ENCODE measurements at places on chromosomes 2 and 18.

DNA sequence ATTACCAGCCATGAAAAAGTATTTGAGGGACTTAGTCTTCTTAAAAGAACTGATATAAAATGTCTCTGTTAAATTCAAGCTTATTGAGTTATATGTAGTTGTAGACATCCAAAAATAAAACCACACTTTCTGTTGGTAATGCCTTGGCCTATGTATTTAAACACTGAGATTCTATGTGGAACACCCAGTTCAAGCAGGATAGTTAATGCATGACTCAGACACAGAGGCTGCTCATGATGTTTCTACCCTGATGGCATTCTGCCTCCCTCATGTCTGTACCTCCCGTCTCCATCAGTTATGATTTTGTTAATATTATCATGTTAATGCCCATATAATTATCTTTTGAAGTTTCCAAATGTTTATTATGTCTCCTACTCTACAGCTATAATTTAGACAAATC is 164.5 kb downstream of the XIRP2 start:
- DNase-seq: no peak

- DNase-seq: no peak
Observed at GRCh38 chr2:126496493-126496892, 159.5 kb upstream of the GYPC start.

- no peak for DNase-seq
Observed at GRCh38 chr18:7725897-7726296, 158.8 kb downstream of the PTPRM start.

DNA sequence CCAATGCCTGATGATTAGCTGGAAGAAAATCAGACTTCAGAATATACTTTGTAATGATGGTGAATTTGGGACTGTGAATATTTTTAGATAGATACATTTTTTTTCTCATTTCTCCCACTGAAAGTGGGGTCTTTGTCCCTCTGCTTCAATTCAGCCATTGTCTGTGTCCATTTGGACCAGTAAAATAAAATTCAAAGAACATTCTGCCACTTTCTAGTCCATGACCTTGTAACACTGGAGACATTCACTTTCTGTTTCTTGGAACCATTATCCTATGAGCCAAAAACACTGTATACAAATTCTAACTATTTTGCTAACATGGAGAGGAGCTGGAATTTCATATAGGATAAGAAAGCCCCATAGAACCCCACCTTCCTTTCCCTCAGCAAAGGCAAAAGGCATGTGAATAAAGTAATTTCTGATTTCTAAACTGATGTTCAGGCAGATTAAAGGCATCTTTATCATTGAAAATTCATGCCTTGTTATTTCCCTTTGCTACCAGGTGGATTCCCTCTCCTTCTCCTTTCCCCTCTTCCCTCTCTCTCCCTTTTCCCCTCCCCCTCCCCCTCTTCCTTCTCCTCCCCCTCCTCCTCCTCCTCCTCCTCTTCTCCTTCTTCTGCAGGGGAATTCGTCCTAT is 2010.4 kb upstream of the LRRTM1 start:
- DNase-seq: no peak

DNA sequence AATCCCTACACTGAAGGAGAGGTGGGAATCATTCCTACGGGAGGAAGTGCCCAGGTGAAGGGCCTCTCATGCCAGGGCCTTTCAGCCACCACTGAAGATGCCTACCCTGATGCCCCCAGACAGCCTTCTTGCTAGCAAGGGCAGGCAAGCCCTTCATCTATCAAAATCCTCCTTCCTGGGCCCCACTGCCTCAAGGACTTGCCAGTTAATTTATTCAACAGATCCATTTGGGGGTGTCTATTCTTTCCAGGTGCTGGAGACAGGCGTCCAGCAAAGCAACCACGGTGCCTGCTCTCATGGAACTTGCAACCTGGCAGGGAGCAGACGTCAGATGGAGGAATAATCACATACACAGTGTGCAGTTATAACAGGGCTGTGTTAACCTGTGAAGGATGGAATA is 95.5 kb downstream of the GYPC start:
- no peak for DNase-seq

DNA sequence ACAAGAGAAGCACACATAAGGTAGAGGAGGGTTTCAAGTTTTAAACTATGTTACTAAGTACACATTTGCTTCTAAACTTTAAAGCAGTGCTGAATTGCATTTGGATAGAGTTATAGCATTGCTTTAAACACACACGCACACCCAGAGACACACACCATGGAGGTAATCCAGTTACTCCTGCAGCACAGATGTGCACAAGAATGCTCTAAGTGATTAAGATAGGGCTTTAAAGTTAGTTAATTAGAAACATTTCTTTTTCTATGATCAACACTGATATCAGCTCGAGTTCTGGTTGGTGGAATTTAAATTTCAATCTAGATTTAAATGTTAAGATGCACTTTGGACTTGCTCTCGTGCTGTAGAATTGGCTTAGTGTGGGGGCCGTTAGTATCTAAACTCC is 492.3 kb downstream of the ZEB2 start:
- DNase-seq: no peak

GRCh38 chr18:23230686-23231085 is 95.4 kb downstream of the CABLES1 start:
- DNase-seq: no peak

GRCh38 chr2:64440843-64441242 is 13.1 kb upstream of the LGALSL start:
- DNase-seq: no peak
